SK-N-DZ (cell line): ENCODE measurements at places on chromosomes 13 and 19.

- no peak for DNase-seq
Measured at GRCh38 chr13:56736966-56737365, 403.8 kb upstream of the PRR20A start.

DNA sequence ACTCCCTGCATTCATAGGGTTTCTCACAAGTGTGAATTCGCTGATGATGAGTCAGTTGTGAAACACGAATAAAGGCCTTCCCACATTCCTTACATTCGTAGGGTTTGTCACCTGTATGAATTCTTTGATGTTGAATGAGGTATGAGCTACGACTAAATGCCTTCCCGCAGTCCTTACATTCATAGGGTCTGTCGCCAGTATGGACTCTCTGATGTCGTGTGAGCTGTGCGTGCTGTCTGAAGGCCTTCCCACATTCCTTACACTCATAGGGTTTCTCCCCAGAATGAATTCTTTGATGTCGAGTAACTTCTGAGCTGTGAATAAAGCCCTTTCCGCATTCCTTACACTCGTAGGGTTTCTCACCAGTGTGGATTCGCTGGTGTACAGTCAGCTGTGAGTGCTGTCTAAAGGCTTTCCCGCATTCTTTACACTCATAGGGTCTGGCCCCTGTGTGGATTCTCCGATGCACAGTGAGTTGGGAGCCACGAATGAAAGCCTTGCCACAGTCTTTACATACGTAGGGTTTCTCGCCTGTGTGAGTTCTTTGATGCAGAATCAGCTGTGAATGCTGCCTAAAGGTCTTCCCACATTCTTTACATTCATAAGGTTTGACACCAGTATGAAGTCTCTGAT lies 30.5 kb upstream of the COX7A1 start:
- DNase-seq: no peak

DNA sequence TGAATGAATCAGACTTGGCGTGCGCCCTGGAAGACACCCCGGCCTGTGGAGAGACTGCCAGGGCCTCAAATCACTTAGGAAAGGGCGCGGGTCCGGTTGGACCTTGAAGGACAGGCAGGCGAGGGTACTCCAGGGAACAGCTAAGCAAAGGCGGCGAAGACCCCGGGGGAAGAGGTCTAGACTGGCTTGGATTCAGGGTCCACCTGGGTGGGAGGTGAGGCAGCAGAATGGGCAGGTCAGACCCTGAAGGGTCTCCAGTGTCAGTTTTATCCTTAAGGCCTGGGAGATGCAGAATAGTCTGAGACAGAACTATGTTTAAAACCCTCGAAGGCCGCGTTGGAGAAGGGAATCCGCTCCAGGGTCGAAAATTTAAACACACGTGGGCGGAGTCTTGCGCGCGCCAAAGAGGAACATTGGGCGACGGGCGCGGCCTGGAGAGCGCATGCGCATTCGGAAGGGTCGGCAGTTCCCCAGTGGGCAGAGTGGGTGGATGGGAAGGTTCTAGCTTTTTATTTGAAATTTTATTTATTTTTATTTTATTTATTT lies 567 bp upstream of the SMG9 start:
- DNase-seq: peak; percentile 60

- no peak for DNase-seq
Measured at GRCh38 chr13:75347457-75347856, 134.5 kb downstream of the TBC1D4 start.

DNA sequence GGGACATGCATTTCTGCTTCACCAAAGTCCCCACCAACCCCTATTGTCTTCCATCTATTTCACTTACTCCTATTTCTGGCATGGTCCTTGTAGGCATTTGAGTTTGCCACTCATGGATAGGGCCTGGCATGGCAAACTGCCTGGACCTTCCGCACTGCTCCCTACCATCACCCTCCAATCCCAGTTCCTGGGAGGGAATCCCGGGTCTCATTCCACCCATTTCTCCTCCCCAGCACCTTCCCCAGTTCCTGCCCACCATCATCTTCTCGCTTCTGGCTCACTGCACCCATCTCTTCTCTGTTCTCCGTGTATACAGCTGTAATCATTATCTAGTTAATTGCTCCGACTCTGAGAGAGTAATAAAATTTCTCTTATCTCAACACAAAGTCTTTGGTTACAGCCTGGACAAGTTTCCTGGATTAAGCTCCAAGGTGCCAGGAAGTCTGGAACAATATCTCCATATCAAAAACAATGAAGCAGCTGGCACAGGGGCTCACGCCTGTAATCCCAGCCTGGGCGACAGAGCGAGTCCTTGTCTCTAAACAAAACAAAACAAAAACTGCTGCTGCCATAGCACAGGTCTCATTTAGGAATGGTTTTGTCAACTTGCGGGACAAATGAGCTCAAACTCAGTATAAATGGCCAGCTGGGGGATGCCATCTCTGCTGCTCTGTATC lies 17.0 kb upstream of the COX7A1 start:
- DNase-seq: no peak

GRCh38 chr13:46893221-46893740 lies 3.6 kb downstream of the HTR2A start:
- DNase-seq: no peak

GRCh38 chr19:14138576-14139265 lies 2.3 kb upstream of the ASF1B start:
- DNase-seq: no peak

- no peak for DNase-seq
Measured at GRCh38 chr13:33322543-33322809, 36.9 kb upstream of the STARD13 start.

DNA sequence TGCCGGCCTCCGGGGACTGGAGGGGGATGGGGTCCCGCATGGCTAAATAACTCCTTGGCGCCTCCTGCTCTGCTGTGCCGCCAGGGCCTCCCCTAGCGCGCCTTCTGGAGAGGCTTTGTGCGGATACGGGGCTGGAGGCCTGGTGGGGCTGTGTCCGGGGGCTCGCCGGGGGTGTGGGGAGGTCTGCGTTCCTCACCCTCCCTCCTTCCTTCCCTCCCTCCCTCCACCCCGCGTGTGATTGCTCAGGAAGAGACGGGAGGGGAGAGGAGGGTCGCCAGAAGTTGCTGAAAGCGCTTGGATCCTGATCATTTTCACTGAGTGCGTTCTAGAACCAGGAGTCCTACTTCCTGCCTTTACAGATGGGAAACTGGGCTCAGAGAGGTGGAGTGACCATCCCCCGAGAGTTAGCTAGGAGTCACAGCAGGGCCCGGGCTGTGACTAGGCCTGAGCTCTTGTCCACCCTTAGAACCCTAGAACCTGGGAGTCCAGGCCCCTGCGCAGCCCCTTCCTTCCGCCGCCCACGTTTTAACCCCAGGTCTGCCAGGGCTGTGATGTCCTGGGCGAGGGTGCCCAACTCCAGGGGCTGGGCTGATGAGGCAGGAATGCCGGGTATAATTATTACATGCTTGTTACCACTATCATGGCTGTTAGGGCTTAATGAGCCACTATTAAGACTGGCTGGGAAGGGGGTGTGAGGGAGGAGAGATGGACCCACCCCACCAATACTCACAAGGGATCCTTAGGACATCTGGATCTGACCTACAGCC lies 782 bp upstream of the JUND start:
- DNase-seq: no peak

- DNase-seq: peak; percentile 65
Measured at GRCh38 chr13:112587212-112587763, 665 bp downstream of the TUBGCP3 start.
